ENCODE measurements at places on chromosomes 1 and 21.

DNA sequence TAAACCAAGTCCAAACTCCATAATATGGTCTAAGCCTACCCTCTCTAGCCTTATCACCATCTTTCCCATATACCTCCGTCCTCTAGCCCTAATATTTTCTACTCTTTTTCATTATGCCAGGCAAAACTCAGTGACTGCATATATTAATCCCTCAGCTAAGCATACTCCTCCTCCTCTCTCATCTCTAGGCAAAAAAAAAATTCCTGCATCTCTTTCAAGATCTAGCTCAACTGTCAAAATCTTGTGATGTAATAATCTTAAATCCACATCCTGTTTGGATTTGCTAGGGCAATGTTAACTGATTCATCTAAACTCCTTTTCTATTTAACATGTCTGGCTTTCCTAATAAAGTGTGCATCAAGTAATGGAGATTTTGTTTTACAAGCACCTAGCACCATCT, 20.4 kb downstream of the PRPF38A start:
- DNase-seq, result no peak

DNA sequence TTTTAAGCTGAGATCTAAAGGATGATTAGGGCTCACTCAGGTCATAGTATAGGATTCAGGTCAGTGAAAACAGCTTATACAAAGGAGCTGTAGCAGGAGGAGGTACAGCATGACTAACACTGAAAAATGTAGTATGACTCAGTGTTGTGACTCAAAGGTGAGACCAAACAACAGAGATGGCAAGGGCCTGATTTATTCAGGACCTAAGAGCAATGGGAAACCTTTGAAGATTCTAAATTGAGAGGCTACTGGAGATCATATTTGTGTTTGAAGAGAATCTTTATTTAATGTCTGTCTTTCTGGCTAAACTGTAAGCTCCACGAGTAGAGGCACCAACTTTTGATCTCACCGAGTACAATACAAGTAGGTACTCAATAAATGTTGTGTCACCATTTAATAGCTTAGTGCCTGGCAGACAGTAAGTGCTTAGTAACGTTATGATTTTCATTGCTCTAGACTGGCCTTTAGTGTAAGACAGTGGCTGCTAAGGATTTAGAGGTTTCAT, 43.5 kb downstream of the PRKAA2 start:
- no peak for DNase-seq

DNA sequence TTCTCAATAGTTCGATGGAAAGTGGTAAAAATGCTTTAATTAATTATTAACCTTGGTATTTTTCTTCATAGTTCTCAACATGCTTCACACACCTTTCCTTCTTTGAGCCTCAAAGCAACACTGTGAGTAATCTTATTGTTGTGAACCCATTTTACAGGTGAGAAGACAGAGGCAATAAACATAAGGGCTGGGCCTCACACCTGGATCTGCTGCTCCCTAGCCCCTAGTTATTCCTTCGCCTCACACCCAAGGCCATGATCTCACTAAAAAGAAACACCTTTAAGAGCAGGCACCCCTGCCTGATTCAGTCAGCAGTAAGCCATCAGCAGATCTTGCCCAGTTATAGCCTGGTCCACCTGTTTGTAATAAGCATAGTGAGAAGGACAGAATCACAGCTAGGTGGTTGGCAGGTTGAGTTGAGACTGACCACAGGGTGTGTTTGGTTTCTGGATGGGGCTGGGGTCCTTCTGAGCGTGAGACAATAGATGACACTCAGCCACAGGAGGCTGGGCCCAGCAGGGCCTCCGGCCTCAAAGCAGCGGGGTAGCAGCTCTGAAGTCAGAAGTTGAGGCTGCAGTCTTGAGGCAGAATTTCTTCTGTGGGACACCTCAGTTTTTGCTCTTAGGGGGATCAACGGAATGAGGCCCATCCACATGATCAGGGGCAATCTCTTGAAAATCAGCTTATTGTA, 203.9 kb downstream of the RHOU start:
- no peak for DNase-seq

GRCh38 chr1:217493290-217493689, 137.6 kb downstream of the GPATCH2 start:
- DNase-seq, result no peak

GRCh38 chr1:91876040-91876470, 9.9 kb downstream of the TGFBR3 start:
- no peak for DNase-seq
